Effector memory CD8-positive, alpha-beta T cell (primary cell): ENCODE measurements at places on chromosomes 16 and 17.

DNA sequence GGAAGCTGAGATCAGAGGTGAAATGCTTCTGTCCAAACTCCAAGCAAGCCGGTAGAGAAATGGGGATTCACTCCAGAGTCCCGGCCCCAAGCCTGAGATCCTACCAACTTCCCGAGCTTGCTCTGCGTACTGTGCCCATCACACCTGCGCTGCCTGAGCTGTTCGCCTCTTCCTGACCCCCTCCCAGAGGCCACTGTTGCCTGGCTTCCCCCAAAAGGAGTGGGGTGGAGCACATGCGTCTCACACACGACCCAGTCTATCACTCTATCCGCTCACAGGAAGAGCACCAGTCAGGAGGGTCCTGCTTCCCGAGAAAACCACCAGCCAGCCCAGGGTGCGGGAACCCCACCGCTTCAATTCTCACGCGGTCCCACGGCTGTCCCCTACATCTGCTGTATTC is 13.5 kb upstream of the C16orf95 start:
- DNase-seq: no peak

DNA sequence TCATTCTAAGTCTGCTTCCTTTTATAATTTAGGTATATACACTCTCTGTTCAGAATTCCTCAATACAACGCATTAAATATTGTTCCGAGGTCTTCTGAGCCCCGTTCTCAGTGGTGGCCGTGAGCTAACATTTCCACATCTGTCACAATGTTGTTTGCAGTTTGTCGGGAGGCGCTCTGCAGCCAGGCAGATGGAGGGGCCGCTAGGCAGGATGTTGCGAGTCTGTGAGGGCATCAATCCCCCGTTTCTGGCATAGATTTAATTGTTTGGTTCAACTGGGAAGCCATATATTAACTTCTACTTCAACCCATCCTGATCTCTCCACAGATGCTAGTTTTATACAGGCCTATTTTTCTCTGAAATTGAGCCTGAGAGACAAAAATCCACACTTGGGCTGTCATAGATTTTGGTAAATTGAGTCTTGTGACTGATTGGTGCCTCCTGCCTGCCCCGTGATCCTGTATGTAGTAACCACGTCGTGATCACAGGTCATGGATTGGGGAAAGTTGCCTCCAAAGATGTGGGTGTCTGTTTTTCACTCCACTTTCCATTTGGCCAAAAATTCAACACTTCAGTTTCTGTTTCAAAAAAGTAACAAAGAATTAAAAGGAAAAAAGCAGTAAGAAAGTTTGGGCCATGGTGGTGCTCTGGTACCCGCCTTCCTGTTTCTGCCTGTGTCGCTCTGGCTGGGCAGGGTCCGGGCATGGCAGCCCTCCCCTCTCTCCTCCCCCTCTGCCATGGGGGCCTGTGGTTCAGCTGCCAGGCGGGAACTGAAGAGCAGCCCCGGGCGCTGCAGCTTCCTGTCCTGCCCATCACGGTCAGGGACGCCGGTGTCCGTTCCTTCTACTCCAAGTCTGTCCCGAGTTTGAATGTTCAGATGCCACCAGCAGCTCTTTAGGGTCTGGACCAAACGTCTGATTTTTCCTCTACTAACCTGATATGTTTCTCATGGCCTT is 41.5 kb downstream of the RPTOR start:
- DNase-seq: no peak

- no peak for DNase-seq
Measured at GRCh38 chr16:56749672-56750491, 20.0 kb downstream of the NUP93 start.

DNA sequence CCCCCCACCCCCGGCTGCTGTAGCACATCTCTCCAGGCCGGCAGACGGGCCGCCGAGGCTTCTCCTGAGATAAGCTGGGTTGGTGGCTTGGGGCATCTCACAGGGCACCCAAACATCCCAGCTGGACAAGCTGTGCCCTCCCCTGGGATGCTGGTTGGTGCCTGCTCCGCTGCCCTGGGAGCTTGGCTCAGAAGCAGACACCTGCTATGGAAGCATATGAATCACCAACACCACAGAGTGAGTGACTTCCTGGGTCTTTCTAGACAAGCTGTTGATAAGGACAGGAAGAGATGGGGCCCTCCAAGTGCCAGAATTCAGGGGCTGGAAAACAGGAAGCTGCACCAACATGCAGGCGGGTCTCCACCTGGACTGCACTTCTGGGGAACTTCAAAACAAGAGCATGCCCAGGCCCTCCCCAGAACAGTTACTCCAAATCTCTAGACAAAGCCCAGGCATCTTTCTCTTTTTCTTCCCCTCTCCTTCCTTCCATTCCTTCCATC is 13.7 kb downstream of the C16orf95 start:
- DNase-seq: no peak

- DNase-seq: peak; percentile 72
Measured at GRCh38 chr16:66521951-66522771, 27.8 kb downstream of the TK2 start.

DNA sequence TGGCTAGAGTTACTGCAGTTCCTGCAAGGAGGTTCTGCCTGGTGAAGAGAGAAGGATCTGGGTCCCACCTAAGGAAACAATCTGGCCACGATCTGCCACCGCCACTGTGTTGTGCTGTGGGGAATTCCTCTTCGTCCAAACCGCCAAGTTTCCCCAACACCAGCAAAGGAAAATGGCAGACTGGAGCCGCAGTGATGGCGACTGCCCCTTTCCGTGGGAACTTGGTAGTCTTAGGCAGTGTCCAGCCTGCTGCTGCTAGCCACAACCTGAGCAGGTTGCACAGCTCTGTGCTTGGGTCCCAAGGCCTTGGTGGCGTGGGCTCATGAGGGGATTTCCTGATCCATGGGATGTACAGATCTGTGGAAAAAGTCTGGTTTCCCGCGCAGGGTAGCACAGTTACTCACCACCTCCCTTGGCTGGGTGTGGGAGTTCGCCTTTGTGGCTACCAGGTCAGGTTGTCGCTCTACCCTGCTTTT is 28.6 kb downstream of the NFATC3 start:
- no peak for DNase-seq

DNA sequence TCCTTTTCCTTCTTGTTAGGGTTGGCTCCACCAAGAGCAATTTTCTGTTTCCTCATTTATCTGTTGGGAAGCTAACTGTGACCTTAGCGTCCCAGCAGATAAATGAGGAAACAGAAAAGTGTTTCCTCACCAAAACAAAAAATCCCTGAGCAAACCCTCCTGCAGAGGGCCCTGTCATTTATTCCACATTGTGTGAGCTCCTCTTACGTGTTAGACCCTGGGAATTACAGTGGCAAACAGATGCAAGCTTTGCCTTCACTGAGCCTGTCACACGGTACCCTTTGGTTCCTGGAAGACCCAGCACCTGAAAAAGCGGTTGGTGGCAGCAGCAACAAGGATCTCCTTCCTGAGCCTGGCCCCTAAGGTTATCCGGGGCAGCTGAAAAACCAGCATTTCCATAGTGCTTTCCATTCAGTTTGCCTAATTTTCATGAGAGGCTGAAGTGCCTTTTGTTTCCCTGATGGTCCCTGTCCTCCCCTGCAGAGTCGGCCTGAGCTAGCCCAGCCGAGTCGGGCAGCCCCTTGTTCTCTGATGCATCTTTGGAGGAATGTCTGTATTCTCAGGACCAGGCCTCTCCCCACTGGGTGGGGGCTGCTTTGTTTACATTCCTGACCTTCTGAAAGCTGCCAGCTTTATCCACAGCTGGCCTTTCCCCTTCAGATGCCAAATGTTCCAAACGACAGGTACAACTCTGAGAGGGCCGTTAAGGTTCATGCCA is 34.7 kb downstream of the YPEL2 start:
- DNase-seq: no peak

DNA sequence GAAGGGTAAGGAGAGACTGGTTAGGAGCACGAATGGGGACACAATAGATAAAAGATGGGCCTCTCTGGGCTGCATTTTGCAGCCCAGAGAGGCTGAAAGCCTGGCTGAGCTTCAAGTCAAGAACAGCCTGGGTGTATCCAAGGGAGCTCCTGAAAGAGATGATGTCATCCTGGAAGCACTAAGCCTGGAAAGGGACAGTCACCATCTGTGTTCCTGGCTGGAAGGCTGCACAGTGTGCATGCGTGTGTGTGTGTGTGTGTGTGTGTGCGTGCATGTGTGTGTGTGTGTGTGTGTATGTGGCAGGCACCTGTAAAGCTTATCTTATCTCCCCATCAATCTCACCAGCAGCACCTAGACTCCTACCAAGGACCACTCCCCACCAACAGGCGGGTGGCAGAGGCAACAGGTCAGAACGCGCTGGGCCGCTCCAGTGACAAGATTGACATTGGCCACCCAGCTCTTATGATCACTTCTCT is 44.1 kb downstream of the COG7 start:
- no peak for DNase-seq

DNA sequence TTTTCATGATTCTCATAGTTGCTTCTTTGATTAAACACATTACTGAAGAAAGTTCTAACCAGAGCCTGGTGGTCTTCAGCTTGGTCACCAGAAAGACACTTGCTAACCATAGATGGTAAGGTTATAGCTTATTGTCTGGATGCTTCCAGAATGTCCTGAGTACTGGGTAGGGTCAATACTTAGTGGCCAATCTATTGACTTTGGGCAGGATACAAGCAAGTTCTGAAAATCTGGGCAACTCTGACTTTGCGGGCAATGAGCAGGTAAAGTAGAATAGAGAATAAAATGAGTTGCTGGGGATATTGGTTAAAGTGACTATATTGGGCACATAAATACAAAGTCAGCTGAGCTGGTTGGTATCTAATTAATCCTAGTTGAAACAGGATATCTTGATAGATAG is 63.0 kb downstream of the ABCA8 start:
- DNase-seq: no peak

DNA sequence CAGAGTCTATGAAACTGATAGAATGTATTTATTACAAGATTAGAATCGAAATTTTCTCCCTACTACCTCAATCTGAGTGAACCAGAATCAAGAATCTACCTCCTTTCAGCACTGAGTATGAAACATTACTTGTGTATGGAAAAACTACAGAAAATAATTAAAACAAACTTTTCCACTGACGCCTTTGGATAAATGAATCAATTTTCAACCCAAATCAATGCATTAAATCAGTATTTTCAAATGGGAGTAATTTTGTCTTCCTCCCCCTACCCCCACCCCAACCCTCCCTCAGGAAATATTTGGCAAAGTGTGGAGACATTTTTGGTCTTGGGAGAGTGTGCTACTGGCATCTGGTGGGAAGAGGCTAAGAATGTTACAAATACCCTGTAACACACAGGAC is 7.8 kb upstream of the ABCA10 start:
- DNase-seq: no peak

- DNase-seq: no peak
Measured at GRCh38 chr17:13086142-13086769, 68.4 kb upstream of the ELAC2 start.

DNA sequence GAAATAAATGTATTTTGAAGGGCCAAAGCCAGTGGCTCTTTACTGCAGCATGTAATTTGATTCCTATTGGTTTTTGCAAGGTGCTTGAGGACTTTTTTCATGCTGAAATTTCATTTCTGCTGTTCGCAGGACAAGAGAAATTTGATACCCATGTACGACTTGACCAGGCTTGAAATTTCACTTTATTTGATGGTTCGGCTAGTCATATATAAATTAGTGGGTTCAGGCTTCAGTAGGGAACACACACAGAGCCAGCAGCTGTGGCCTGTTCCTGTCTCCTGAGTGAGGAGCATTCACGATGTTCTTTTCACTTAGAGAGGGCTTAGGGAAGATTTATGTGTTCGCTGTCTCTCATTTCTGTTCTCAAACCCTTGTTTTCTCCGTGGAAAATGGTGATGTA is 258.4 kb upstream of the CACNG5 start:
- no peak for DNase-seq

DNA sequence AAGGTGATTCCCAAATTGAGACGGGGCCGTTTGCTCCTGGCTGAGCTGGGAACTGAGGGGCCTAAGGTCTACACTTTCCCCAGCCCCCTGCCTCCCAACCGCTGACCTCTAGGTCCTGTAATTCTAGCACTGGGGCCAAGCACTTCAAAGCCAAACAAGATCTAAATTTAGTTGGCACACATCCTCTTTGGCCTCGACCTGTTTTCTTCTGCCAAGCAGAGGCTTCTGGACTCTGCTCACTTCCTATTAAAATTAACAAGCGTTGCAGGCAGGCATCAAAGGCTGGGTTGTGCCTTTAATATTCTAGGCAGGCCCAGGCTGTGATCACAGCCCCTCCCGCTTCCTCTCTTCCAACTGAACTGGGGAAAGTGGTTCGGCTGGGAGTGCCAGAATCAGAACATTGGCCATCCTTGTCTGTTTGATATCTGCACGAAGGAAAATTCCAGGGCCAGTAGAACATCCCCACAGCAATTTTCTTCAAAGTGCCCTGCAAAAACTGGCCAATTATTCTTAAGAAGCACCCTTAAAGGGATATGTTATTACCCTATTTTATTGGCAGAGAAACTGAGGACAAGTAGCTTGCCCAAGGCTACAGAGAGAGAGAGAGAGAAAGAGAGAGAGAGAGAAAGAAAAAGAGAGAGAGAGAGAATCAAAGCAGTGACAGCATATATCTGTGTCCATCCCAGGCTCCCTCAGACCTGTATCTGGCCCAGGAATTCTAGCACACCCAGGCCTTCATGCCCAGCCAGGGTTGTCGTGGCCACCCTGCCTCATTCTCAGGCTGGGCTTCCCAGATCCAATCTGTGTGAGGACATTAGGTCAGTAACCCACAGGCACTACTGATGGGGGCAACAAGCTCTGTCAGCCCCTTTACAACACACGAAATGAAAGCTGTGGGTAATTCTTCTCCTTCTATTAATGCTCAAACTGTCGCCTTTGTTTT is 12.8 kb upstream of the MT4 start:
- no peak for DNase-seq

GRCh38 chr17:75822119-75822799 is 21.9 kb downstream of the UNC13D start:
- no peak for DNase-seq

GRCh38 chr17:8264320-8264719 is 15.2 kb downstream of the PFAS start:
- DNase-seq: no peak

DNA sequence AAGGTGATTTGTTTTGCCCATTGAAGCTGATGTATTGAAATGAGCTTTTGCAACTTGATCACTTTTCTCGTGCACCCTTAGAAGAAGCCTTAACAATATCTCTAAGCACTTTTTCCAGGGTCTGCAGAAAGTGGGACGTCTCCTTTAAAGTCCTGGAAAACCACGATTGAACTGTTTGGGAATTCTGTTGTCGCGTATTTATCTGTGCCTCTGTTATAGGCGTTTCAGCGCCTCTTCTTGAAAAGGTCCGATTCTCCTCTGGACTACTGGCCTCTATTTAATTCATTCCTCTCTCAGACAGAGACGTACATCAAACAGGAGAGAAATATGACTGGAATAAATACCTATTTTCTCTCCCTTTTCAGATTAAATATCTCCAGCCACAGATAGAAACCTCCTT is 262.4 kb upstream of the PSMD7 start:
- DNase-seq: no peak

GRCh38 chr16:24087891-24088410 is 168.2 kb upstream of the CACNG3 start:
- no peak for DNase-seq
